ENCODE measurements at places on chromosomes 16 and 17. TPM values are rescaled to one million over a fixed set of nuclear protein-coding genes. Genes with fewer than 3 reads are reported as not detected.

DNA sequence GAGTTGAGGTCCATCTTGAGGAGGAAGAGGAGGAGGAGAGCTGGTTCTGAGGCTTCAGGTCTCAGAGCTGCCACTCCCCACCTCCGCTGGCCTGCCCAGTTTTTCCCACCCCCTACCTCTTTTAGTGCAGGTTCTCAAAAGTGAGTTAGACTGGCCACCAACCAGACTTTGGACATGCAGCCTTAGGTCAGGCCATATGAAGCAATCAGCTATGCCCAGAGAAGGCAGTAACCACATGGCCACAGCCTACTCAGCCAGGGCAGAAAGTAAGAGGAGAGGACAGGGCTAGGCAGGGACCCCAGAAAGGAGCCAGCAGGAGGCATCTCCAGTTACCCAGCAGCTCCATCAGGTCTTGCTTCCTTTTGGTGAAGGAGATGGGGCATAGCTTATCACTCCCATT is 9.0 kb downstream of the MYO15A start:
- DNase-seq = no peak

GRCh38 chr17:12007466-12007865 is 10.2 kb upstream of the ZNF18 start:
- DNase-seq = no peak

DNA sequence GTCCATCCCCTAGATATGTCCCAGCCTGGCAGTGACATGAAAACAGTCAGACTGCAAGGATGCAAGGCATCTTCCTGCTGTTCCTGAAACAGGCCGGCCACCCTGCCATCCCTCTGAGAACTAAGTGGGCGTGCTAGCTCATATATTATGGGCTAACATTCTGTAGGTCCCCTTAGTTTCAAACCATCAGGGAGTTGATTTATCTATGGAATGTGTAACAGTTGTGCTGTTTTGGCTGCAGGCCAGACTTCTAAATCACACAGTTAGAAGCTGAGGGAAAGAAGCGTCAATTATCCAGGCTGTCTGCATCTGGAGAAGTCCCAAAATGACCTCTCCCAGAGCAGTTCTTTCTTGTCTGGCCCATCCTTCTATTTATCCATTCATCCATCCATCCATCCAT is 102.7 kb upstream of the DNAH9 start:
- DNase-seq = no peak

- DNase-seq = peak; percentile 7
Observed at GRCh38 chr17:75601057-75601987, 13.7 kb downstream of the MYO15B start.

GRCh38 chr16:454397-454940 is 29.0 kb downstream of the RAB11FIP3 start:
- DNase-seq = no peak

DNA sequence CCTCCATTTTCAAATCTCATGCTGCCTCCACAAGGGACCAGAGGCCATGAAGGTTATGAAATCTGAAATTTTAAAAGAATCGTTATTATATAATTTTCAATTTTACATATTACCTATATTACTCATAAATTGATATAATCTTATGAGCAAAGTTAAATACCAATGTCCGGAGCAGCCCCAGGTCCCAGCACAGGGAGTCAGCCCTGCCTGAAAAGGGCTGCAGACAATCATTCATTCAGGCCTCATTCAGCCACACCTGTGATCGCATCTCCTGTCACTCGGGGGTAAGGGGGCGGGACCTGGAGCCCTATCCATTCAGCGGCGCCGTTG is 172.5 kb downstream of the AHSP start:
- DNase-seq = peak; percentile 51

DNA sequence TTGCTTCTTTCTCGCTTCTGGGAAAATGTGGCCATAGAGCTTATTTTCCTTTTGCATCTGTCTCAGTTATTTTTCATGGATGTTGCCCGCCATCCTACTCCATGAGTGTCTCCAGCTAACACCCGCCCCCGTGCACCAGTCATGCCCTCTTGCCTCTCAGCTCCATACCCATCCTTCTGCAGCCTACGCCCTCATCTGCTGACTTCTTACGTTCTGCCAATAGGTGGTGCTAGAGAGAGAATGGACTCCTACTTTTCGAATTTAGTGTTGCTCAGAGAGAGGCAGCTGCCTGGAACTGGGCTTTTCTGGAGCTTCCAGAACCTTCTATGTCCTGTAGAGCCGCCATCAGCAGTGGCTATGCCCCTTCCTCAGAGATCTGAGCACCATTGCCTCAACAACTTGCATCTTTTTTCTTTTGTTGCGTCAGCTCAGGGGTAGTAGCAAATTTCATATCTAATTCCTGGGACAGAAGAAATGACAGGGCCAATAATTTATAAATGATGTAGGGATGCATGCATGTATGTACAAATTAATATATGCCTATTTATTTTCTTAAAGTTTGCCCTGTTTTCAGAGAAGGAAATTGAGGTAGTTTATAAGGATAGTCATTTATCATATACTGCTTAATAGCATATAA is 119.7 kb upstream of the MYOCD start:
- peak; percentile 66 for DNase-seq

DNA sequence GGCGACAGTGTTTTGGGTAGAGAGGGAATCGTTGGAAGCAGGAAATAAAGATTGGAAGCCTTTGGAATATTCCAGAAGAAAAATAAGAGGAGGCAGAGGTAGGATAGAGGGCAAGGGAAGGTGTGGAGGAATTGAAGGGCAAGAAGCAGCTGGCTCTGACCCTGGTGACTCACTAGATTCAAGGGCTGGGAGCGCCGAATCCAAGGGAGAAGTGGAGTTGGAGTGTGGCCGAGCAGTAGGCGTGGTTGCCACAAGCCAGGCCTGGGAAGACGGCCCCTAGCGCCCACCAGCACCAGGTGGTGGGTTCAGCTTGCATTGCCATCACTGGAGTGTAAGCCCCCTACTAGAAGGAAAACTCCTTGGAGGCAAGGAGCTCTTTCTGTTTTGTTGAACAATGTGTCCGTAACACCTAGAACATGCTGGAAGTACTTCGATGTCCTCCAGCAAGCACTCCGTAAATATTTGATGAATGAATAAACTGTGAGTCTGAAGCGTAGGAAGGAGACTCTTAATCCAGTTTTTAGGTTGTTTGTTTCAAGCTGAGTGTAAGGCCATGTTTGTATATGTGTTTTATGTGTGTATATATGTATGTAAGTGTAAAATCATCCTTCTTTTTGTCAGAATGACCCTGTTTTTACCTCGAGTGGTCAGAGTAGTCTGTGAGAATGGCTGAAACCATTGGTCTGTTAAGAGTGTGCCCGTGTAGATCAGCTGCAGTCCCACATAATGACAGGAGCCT is 139.5 kb downstream of the CMIP start:
- peak; percentile 77 for DNase-seq

- DNase-seq = no peak
Observed at GRCh38 chr17:17638467-17638866, 42.8 kb upstream of the RAI1 start.

GRCh38 chr16:68070249-68070730 is 14.9 kb upstream of the NFATC3 start:
- DNase-seq = no peak

GRCh38 chr16:84881702-84882521 is 62.1 kb downstream of the CRISPLD2 start:
- peak; percentile 94 for DNase-seq

DNA sequence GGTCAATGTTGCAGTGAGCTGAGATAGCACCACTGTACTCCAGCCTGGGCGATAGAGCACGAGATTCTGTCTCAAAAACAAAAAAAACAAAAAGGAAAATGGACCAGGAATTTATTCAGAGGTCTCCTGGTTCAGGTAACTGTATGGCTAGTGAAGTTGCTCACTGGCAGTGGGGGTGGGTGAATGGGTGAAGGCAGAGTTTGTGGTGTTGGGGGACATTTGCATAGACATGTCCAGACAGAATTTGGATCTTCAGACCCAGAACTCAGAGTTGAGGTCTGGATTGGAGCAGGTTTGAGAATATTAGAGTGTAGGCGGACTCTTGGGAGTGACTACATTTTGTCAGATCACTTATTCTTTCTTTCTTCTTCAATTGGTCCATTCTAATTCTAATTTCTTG is 55.0 kb downstream of the SMPD3 start:
- DNase-seq = no peak

DNA sequence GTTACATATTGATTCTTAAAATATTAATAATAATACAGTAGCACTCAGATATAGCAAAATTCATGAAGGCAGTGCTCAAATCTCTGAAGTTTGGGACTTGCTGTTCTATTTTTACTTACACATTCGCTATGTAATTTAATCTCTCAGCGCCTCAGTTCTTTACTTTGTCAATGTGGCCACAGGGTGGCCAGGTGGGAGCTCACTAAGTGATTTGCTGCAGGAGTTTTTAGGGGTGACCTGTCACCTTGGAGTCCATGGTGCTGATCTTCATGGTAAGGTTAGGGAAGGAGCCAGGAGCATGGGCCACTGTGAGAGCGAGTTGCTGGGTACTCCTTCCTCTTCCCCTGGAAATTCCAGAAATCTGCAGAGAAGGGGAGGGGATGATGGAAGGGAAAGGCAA is 28.1 kb downstream of the VWA3A start:
- no peak for DNase-seq

GRCh38 chr17:1412185-1413110 is 12.4 kb upstream of the YWHAE start:
- peak; percentile 17 for DNase-seq

- DNase-seq = no peak
Observed at GRCh38 chr16:69294051-69294450, 17.1 kb upstream of the VPS4A start.

DNA sequence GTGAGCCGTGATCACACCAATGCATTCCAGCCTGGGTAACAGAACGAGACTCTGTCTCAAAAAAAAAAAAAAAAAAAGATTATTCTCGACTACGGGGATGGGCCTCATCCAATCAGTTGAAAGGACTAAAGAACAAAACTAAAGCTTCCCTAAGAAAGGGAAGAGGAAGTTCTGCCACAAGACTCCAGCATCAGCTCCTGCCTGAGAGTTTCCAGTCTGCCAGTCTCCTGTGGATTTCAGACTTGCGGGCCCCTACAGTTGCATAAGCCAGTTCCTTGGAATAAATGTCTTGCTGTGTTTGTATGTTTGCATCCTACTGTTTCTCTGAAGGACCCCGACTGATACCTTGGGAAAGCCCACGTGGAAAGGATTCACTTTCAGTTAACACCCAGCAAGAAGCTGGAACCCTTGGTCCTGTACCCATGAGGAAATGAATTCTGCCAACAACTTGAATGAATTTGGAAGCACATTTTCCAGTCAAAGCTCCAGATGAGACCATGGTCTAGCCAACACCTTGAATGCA is 26.3 kb upstream of the FZD2 start:
- DNase-seq = no peak

DNA sequence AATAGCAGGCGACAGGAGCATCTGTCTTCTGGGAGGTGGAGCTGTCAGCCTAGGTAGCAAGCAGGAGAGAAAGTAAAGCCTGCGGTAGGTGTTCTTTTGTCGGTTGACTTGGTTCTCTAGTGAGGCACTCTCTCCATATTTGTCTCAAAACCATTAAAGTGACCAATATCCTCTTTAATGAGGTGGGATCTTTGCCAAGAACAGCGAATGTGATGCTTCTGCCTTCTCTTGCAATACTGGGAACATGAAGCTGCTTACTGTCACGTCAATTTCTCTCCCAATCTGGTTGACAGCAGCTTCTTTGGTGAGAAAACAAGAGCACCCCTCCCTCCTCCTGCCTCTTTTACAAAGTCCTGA is 176.7 kb downstream of the ABCC12 start:
- DNase-seq = no peak

The TSPAN10 gene
- 0.94 TPM for polyA plus RNA-seq

The SHISA6 gene
- not detected for polyA plus RNA-seq

The SLC6A2 gene
- not detected for polyA plus RNA-seq

The C17orf107 gene
- 0.67 TPM for polyA plus RNA-seq
